AG09319 (cell line): ENCODE measurements at places on chromosomes 3 and 15.

GRCh38 chr3:152970851-152971250 is 135.9 kb downstream of the P2RY1 start:
- no peak for DNase-seq

- no peak for DNase-seq
These were observed 21.7 kb downstream of the ATG3 start for GRCh38 chr3:112539825-112540650.

DNA sequence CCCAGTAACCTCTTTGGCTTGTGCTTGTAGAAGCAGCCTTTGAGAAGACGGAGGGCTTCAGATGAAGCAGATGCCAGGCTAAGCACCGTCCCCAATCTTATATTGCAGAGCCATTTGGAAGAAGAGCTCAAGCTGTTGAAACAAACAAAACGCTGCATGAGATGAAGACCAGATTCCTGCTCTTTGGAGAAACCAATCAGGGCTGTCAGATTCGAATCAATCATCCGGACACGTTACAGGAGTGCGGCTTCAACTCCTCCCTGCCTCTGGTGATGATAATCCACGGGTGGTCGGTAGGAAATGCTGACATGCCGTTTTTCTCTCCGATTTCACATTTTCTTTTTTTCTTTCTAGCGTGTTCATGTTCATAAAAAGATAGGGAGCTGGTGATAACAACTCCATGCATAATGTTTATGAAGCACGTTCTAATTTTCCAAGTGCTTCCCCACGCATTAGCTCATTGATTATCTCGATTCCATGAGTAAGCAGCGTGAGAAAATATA is 106.5 kb downstream of the LIPC start:
- no peak for DNase-seq

DNA sequence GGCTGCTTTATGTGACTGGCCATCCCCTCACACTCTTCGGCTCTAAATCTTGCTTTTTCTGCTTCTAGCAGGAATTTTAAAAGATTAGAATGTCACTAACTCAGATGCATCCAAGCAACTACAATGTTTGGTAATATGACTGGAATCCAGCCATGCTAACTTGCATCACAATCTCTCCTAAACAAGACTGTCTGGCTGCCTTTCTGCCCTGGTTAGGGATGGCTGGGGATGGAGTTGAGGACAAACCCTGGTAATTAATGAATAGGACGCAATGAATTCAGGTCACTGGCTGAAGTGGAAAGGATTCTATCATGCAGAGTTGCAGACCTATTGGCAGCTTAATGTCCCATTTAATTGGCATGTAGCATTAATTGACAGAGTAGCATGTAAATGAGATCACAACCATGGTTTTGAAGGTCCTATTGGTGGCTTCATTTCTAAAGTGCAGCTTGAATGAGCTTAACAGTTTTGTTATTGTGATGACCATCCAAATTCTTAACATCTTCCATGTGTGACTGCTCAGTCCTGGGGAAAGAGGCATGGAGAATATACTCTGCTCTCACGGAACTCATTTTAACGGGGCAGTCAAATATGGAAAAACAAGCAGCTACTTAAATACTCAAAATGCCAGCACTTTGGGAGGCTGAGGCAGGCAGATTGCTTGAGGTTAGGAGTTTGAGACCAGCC is 21.7 kb downstream of the NMNAT3 start:
- DNase-seq = no peak

DNA sequence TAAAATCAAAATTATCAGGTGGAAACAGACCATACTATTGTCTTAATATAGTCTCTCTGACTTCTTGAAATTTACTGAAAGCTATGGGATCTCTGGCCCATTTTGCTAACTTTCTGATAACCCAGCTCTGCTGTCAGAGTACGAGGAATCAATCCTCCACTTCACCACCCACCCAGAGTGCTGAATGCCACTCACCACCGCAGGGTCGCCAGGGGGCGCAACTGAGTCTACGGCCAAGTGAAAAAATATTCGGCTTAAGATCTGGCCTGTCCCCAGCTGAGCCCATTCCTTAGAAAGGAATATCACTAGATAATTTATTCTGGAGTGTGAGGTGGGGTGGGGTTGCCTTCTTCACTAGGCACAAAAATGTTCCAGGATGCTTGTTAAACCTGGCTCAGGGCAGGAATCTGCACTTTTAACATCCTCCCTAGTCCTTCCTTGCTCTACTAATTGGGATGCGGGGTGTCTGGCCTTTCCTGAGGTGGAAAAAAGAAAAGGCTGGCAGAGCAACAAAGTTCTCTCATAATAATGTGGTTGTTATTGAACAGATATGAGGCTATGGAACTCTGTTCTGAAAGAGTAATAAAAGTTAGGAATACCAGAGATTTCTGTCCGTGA is 520.6 kb downstream of the MFSD1 start:
- no peak for DNase-seq

GRCh38 chr15:31098953-31099740 is 2.4 kb downstream of the TRPM1 start:
- no peak for DNase-seq

GRCh38 chr15:89972085-89972484 is 29.0 kb upstream of the ZNF710 start:
- DNase-seq = no peak

- DNase-seq = no peak
These were observed 75.3 kb upstream of the PLCL2 start for GRCh38 chr3:16809482-16809881.

GRCh38 chr15:63595688-63596087 is 1.5 kb upstream of the FBXL22 start:
- DNase-seq = no peak

DNA sequence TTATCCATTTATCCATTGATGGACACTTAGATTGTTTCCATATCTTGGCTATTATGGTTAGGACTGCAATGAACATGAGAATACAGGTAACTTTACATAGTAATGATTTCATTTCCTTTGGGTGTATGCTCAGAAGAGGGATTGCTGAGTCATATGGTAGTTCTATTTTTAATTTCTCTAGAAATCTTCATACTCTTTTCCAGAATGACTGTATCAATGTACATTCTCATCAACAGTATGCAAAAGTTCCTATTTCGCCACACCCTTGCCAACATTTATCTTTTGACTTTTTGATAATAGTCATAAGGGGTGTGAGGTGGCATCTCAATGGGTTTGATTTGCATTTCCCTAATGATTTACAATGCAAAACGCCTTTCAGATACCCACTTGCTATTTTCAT is 6.2 kb upstream of the NIPA1 start:
- DNase-seq = no peak

DNA sequence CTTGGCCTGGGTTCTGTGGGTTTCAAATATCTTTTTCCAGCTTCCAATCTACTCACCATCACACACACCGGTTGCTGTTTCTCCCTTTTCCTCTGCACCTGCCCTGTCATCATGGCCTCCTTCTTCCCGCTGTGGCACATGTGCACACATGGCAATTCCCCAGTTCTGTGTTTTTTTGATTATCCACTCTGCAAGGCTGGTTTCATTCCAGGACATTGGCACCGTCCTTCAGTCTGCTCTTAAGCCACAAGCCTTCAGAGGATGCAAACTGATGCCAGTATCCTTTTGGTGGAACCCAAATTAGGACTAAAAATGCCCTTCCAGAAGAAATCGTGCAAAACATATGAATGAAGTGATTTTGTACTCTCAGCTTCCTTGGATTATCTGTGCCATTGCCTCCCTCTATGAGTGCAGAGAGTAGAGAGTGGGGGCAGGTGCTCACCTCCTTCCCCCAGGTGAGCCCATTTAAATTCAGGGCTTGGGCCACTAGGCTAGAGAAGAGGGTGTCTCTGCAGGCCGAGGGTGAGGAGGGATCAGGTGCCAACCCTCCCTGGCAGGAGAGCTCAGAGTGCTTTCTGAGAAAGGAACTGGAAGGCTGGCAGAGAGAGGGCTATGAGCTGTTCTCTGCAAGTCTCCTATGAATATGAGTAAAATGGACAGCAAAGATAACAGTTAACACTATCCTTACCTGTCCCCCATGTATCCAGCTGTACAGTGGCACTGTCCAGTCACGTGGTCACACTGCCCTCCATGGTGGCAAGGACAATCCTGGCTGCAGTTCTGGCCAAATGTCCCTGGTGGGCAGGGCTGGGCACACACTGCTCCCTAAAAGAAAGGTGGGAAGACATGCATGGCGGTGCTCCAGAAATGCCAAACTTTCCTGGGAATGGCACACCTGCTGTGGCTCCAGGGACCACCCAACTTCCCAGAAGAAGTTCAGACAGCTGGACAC is 100.8 kb downstream of the RAB11A start:
- DNase-seq = no peak

- no peak for DNase-seq
These were observed 24.3 kb downstream of the NXPE3 start for GRCh38 chr3:101803173-101803782.

DNA sequence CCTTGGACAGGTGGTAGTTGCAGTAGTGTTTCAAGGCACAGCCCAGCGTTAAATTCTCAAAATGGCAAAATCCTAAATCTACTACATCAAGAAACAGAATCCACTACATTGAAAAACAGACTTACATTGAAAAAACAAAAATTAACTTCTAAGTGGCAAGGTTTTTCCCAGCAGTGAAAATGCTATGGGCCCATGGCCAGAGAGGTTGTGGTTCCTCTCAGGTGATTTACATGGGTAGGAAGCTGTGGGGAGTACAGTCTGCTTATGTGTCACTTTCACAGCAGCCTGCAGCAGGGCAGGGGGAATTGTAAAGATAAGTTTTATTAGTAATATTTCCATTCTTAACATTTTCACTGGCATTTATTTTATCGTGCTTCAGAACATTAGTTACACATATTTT is 24.9 kb downstream of the TTC14 start:
- no peak for DNase-seq

GRCh38 chr15:39058351-39059131 is 493.9 kb upstream of the RASGRP1 start:
- no peak for DNase-seq

GRCh38 chr15:26179906-26180305 is 316.8 kb upstream of the ATP10A start:
- DNase-seq = no peak

DNA sequence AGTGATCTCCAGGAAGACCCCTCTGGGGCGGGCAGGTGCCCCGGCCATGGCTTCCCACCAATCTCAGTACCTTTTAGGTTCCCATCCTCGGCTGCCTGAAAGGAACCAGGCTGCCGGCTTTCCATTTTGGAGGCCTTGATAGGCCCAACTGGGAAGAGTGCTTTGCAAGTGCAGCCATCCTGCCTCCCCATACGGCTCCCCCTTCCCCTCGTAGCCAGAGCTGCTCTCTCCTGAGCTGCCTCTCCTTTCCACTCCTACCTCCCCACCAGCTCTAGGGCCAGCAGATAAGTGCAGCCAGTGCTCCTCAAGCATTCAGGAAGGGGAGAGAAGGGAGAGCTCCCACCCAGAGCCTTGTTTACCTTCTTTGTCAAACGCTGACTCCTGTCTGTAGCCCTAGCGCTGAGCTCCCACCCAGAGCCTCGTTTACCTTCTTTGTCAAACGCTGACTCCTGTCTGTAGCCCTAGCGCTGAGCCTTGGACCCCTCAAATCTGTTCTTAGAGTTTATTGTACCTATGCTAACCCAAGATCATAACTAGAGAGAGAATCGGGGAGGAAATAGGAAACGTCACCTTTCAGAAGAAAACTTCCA is 133.0 kb downstream of the LRRK1 start:
- DNase-seq = no peak

DNA sequence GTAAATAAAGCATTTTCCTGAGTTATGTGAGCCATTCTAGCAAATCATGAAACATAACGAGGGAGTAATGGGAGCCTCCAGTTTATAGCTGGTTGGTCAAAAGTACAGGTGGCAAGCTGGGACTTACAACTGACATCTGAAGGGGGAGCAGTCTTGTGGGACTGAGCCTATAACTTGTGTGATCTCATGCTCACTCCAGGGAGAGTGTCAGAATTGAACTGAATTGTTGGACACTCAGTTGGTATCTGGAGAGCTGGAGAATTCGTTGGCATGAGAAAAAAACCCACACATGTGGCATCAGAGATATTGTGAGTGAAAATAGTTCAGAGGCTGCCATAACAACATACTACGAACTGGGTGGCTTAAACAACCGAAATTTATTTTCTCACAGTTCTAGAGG is 22.8 kb upstream of the DENND6A start:
- DNase-seq = no peak

GRCh38 chr15:89446255-89446891 is 50.0 kb downstream of the RHCG start:
- DNase-seq = no peak

GRCh38 chr15:39592500-39592899 is 11.6 kb downstream of the THBS1 start:
- peak; percentile 57 for DNase-seq
